NCI-H1436 treated with DMSO at 0.1 percent for 48 hours (cell line): ENCODE measurements at places on chromosomes 16 and 17.

- DNase-seq, result no peak
Measured at GRCh38 chr16:75558846-75559401, 2.9 kb upstream of the TMEM231 start.

GRCh38 chr17:73350864-73351263 lies 39.1 kb upstream of the CDC42EP4 start:
- DNase-seq, result no peak

DNA sequence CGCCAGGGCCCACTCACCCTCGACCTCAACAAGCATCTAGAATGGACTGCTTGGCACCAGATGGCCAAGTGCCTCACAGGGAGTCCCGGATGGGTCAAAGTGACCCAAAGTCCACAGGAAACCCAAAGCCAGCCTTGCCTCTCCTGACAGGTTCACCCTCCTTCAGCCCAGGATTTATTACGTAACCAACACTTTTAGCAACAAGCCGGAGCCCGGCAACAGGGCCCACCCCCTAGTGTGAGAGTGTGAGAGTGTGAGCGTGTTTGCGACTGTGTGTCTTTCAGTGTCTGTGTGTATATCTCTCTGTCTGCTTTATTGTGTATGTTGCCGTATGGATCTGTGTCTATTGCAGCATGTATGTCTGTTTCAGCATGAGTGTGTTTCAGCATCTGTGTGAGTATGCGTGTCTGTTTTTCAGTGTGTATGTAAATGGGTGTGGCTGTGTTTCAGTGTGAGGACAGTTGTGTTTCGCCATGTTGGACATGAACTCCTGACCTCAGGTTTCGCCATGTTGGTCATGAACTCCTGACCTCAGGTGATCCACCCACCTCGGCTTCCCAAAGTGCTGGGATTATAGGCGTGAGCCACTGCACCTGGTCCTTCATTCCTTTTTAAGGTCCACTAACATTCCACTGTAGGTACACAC lies 13.7 kb upstream of the PEMT start:
- DNase-seq, result no peak

DNA sequence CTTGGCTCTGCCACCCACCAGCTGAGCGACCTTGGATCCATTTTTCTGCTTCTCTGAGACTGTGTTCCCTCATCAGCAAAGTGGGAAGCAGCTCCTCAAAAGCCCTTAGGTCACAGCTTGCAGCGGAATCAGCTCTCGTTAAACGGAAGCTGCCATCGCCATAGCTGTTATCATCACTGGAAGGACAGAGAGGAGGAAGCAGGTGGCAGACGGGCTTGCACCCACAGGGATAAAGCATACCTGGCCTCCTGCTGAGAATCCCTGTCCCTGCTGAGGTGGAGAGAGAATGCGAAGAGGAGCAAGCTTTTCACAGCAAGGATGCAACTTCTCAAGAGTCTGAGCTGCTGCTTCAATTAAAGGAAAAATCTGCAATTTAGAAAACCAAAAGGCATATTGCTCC lies 106.6 kb downstream of the CLEC16A start:
- no peak for DNase-seq

DNA sequence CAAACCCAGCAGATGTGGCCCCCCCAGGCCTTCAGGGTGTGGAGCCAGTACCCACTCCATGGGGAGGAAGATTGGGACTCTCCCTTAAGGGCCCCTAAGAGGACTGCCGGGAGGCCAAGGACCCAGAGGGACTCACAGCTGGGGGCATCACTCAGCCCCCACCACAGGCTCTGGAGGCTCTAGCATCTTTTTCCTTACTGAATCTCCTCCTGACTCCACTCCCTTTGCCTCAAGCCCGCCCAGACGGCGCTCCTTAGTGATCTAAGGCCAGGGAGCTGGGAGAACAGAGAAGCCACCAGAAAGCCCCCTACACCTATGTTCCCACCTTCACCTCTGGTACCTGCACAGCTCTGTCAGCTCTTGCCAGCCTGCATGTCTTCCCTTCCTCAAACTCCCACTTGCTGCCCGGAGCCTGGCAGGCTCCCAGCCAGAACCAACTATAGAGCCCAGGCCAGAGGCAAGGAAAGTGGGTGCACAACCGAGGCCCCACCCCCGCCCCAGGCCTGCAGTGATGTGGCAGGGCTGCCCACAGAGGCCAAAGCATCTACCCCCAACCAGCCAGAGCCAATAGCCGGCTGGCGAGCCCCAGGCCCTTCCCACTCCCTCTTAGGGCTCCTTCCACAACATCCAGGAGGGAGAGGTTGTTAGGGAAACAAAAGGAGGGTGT lies 22.3 kb upstream of the MPO start:
- DNase-seq, result no peak
